ENCODE measurements at places on chromosomes 13 and 19. TPM values are rescaled to one million over a fixed set of nuclear protein-coding genes. Genes with fewer than 3 reads are reported as not detected.

The RINL gene
- 1.9 TPM for polyA plus RNA-seq

The LRRC8E gene
- polyA plus RNA-seq: 6.9 TPM

DNA sequence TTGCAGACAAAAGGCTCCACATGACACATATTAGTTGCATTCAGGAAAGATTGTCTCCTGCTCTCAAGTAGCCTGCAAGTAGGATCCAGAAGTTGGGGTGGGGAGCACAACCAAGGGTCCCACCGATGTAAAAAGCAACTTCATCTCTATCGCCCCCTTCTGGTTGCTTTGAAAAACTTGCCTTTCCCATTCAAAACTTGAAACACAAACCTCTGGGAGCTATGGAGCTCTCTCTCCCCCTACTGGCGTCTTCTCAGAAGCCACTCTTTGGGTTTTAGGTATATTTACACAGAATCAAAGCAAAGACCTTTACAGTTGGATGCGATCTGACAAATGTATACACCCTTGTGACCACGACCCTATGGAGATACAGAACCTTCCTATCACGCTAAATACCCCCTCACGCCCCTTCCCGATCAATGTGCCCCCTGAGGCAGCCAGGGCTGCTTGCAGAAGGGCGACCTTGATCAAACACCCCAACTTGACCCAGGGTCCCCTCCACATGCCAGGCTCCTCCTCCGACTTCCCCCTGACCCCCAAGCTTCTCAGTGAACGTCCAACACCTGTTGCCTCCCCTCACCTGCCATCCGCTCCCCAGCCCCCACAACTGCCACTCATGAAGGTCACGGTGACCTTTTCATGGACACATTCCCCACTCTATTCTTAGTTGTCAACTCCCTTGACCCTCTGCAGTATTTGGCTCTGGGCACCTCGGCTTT, 10.1 kb downstream of the NOSIP start:
- peak; percentile 84 for DNase-seq

The PDE4C gene
- 0.24 TPM for polyA plus RNA-seq

The VAV1 gene
- polyA plus RNA-seq: not detected

The PGLYRP1 gene
- polyA plus RNA-seq: not detected

DNA sequence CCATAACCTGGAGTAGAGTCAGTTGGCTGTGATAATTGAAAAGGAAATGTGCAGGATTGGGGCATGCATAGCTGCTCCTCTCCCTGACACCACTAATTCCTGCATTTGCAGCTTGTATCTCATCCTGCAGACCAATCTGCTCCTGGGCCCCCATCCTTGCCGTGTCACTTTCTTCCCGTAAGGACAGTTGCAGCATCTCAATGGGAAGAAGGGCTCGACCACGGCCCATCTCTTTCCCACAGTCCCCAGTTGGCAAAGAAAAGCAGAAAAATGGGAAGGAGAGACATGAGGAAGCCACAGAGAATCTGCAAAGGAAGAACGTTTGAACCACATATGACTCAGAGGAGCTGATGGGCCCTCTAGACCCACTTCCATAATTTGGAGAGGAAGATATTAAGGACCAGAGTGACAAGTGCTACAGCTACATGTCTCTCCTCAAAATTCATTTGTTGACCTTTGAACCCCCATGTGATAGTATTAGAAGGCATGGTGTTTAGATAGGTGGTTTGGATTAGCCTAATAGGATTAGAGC, 1.8 kb upstream of the SIGLEC12 start:
- DNase-seq: no peak

GRCh38 chr13:73593199-73593765, 534.5 kb downstream of the KLF5 start:
- no peak for DNase-seq

The ZNF492 gene
- 0.14 TPM for polyA plus RNA-seq

The PDE4A gene
- 5.9 TPM for polyA plus RNA-seq

The PEX11G gene
- 1.7 TPM for polyA plus RNA-seq

DNA sequence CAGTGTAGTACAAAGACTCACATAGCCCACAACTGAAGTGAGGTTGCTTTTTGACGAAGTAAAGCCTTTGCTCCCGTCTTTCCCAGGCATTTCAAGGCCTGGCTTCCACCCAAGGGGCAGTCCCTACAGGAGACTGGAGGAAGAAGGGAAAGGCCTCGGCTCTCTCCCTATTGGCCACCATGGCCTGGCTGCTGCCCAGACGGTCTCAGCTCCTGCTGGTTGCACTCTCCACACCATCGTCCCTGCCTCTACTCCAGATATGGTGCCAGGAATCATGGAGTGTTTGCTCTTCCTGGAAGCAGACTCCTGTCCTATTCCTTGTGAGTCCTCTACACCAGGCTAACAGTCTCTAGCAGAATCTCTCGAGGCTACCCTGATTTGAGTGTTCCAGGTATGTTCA, 124.1 kb upstream of the UQCRFS1 start:
- DNase-seq: no peak

The SYNE4 gene
- 0.34 TPM for polyA plus RNA-seq

DNA sequence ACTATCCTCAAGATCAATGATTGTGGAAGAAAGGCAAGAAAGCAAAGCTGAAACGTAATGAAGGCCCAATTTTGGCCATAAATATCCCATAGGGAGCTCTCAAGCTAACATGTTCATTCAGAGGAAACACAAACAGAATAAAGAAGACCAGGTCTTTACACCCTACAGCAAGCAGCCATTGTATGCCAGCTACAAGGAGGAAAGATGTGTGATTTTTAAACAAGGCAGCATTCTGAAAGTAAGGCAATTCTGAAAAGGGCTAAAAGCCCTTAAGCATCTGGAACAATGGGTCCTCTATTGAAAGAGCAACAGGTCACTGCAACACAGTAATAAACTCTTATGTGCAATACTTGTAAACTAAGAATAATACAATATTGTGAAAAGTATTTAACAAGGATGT, 1002.4 kb downstream of the SLITRK1 start:
- no peak for DNase-seq

DNA sequence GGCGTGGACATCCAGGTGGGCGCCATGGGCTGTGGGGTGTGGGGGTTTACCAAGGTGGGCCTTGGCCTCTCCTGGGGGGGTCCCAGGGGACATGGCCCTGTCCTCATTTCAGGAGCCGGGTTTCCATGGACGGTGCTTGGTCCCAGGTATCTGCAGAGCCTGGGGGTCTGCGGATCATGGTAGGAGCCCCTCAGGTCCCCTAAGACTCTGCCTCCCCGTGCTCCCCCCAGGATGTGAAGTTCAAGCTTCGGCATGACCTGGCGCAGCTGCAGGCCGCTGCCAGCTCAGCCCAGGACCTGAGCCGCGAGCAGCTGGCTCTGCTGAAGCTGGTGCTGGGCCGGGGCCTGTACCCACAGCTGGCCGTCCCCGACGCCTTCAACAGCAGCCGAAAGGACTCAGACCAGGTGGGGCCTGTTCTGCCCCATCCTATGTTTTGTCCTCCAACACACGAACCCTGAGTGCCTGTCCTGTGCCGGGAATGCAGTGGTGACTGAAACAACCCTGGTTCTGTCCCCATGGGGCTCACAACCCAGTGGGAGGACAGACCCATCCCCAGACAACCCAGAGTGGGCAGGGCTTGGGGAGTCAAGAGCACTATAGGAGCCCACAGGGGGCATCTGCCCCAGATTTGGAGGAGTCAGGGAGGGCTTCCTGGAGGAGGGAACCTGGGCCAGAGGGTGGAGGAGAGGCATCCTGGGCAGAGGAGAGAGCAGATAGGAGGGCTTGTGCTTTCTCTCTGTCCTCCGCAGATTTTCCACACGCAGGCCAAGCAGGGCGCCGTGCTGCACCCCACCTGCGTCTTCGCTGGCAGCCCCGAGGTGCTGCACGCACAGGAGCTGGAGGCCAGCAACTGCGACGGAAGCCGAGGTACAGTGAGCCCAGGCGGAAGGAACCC, 26.8 kb downstream of the DHX34 start:
- DNase-seq: no peak

GRCh38 chr19:6887316-6887715, at the start of gene ADGRE1:
Gene ADGRE1, plus strand, starts transcription at chr19:6887579. Its CDS starts 30 bp downstream, at chr19:6887609.
- no peak for DNase-seq

DNA sequence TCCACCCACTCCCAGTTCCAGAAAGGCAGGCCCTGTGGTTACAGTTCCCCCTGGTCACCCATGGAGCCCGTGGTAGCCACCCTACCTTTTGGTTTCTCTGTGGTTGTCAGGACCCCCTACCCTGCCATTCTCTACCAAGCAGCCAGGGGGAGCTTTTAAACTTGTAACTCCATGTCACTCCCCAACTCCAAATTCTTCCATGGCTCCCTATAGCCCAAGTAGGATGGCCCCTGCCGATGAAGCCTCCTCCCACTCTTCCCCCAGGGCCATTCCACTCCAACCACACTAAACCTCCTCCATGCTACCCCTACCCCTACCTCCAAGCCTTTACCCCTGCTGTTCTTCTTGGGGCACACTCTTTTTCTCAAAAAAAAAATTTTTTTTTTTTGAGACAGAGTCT, 2.2 kb downstream of the S1PR2 start:
- peak; percentile 41 for DNase-seq

GRCh38 chr19:33396701-33397535, 23.4 kb downstream of the CEBPG start:
- DNase-seq: no peak
